Hematopoietic multipotent progenitor cell treated with erythropoietin and hydrocortisone succinate and interleukin-3 and kit ligand, for 8 days (in vitro differentiated cells): ENCODE measurements at places on chromosomes 3 and 15.

- no peak for DNase-seq
Observed at GRCh38 chr15:80569656-80570055, 125.5 kb upstream of the ABHD17C start.

GRCh38 chr3:58609990-58610389 is 32.8 kb upstream of the FAM107A start:
- DNase-seq: no peak

- DNase-seq: no peak
Observed at GRCh38 chr15:73751511-73751898, 1.6 kb downstream of the INSYN1 start.

- DNase-seq: no peak
Observed at GRCh38 chr3:107916171-107916570, 174.7 kb downstream of the CD47 start.

DNA sequence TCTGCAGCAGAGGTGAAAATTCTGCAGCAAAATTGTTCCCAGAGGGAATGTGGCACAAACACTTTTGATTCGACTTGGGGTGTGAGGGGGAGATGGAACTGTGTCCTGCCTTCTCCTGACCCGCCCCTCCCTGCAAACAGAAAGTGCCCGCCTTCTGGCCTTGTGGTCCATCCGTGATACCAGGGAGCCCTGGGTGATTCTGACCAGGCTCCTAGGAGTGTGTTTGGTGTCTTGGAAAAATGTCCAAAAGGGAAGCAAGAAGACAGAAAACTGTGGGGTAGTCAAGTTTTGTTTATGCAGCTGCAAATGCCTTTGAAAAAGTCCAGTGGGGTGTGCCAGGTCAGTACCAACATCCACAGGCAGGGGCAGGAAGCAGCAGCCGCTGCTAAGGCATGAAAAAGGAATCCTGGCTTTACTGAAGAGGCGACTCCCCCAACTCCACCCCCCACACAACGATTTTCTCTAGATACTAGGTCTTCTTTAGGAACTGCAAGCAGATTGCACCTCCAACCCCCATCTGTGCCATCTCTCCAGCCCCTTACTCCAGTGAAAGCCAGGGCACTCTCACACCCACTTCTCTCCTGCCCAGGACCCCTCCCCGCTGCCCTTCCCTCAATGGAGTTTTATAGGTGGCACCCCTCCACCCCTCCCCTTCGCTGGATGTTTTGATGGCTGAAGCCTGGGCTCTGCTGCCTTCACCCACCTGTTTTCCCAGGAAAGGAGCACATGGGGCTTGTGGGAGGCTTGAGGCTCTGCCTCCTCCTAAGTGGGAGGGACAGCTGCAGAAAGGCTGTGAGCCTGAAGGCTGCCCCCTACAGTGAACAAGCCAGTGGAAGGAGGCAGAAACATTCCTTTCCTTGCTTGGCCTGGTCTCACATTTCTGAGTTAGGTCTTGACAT is 82.4 kb upstream of the HERC1 start:
- DNase-seq: no peak

GRCh38 chr15:67082007-67082536 is 16.7 kb downstream of the SMAD3 start:
- peak; percentile 46 for DNase-seq

DNA sequence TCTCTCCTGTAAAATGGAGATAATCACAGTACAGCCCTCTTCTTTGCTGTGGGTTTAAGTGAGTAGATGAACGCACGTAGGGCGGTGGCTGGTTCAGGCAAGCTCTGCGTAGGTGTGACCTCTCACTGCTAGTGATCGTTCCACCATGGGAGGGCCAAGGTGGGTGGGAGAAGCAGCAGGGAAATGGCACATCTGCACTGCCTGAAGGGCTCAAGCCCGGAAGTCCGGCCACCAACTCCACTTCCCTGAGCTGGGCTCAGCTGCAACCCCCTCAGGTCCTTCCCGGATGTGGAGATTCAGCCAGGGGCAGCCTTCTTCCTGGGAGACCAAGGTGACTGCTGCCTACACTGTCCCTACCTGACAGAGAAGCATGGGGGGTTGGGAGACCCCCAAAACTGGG is 102.9 kb downstream of the ADCY5 start:
- DNase-seq: peak; percentile 2

DNA sequence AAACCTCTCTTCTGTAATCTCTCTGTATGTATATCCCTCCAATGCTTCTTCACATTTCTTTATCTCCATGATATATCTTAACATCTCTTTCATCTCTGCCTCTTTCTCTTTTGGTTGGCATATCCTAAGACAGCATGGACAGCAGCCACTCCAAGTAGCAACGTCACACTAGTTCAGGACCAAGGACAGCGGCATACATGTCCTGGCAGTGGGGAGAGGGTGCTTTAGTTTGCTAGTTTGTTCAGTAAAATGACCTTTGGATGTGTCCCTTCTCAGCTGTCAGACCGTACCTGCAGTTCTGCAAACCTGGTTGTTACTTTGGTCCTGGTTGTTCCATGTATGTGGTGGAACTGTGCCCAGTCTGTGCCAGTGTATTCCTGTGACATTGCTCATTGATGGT is 225.6 kb upstream of the ROPN1 start:
- DNase-seq: peak; percentile 64

DNA sequence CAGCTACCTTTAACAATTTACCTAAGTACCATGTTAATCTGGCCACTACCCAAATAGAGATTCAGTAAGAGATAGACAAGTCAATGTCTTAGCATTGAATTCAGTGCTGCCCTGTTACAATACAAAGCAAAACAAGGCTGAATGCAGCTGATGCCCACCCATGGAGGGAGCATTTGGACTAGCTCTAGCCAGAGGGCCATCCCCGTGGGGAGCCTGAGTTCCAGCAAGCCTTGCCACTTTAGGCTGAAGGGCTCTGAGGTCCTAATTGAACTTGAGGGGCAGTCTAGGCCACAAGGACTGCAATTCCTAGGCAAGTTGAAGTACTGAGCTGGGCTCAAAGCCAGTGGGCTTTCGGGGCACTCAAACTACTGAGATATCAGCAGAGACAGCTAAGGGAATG is 265.9 kb downstream of the EFHB start:
- no peak for DNase-seq

DNA sequence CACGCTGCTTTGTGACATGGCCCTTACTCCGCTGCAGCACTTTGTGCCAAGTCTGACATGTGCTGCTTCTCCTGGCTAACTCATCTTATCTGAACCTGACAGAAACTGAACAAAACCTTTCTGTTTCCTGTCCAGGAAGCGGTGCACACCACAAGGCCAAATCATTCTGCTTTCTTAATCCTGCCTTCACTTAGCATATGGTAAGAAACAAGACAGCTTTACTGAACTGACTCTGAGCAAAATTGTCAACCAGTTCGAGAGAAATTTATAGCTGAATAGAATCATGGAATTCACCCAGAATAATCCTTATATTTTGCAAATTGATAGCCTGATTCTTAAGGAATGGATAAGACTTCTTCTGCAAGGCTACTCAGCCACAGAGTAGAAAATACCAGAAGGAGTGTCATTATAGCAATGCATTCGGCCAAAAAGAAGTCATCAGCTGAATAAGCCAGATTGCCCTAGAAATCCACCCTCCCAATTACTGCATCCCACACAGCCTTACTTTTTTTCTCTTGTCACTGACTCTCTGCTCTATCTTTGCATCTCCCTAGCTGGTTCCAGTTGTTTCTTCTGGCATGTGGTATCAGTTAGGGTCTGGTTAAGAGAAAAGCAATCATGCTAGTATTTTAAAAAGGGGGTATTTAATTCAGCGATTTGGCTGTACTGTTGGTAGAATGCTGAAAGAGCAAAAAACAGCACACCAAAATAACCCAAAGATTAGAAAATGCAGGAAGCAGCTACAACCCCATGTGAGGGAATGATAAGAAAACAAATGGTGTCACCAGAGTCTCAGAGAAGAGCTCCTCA is 41.6 kb upstream of the STRIT1 start:
- DNase-seq: peak; percentile 97
